ENCODE measurements at places on chromosomes 7 and 10.
A peak's percentile ranks its signal among the peaks of the same experiment; 100 is the strongest.

DNA sequence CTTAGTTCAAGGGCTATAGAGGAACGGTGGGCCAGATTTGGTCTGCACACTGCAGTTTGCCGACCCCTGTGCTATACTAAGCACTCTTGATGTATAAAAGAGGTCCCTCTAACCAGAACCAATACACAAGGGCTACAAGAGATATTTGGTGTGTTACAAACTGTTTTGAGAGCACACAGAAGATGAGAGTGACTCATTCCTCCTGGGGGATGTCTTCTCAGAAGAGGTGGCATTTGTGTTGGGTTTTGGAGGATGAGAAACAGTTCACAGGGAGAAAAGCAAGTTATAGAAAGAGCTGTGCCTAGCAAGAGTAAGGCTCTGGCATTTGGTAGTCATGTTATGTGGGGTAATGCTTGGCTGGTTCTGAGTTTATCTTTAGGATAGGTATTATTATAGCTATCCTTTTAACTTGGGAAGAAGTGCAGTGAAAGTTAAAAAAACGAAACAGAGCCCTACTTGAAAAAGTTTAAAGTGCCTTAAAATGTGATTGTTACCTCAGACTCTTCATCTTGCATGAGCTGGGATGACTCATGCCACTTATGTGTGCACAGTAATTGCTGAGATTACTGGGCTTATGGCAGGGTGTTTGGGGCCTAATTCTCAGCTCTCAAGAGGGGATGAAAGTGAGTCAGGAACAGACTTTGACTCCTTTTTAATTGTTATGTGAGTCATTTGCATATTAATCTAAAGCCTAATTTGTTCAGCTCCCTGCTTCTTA lies 160.4 kb downstream of the KIF20B start:
- DNase-seq, result peak; percentile 26

DNA sequence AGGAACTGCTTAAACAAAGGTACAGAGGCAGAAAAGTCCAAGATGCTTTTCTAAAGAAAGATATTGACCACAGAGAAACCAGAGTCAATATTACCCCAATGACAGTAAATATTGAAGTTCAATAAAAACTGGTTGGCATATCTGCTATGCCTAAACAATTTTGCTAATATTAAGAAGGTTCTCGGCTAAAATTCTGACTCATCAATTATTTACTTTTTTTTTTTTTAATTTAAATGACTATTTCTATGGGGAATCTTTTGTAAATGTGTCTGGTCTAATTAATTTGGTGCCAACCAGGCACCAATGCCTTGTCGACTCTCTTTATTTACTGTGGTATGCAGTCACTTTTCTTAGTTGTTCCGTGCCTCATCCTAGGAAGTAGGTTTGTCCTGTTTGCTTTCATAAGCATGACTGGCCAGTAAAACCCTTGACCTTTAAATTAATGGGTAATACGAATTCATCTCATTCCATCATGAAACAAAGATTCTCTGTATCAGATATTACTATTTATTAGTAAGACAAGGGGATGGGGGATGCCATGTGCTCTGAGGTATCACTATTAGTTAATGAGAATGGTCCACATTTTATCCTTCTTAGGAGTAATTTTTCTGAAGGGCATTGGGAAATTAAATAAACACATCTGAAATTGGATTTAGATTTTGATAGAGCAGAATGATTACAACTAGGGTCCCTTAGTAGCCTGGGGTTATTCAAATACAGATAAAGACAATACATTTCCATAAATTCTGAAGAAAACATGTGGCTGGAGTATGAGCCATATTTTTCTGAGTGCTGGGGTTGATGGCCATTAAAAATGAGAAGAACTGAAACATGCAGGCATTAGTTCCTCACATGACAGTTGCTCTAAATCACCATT lies 154.4 kb downstream of the VTI1A start:
- DNase-seq, result no peak

DNA sequence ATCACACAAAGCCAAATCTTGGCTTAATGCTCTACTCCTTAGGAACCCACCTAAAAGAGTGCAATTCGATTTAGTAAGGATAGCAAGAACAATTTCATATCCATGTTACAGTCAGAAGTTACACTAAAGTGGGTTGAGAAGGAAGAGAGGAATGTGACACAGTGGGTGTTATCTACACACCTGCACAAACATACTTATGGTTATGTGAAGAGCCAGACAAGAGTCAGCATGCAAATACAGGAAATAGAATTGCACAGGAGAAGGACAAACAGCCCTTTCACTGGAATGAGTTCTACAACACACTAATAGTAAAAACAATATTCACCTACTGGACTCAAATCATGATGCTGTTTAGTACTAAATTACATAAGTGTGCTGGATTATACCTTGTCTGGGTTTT lies 262.8 kb downstream of the DGKB start:
- peak; percentile 36 for DNase-seq

GRCh38 chr10:94035982-94036765 lies 42.4 kb downstream of the PLCE1 start:
- DNase-seq, result no peak

GRCh38 chr7:69105092-69105491 lies 493.2 kb upstream of the AUTS2 start:
- no peak for DNase-seq

DNA sequence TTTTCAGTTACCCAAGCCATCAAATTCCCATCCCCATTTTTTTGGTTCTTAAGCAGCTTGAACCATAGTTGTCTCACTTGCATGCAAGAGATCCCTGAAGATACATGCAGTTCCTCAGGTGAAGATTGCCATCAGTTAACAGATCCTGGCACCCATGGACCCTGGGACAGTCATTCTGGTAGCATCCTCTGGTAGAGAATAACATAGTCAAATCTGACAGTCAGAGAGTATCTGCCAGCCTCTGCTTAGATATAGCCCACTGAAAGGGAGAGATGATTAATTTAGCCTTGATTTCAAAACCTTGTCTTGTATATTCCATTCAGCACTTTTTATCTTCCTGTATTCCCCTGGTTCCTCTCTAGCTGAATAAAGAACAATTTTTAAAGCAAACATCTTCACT lies 280.4 kb downstream of the KCNMA1 start:
- no peak for DNase-seq

DNA sequence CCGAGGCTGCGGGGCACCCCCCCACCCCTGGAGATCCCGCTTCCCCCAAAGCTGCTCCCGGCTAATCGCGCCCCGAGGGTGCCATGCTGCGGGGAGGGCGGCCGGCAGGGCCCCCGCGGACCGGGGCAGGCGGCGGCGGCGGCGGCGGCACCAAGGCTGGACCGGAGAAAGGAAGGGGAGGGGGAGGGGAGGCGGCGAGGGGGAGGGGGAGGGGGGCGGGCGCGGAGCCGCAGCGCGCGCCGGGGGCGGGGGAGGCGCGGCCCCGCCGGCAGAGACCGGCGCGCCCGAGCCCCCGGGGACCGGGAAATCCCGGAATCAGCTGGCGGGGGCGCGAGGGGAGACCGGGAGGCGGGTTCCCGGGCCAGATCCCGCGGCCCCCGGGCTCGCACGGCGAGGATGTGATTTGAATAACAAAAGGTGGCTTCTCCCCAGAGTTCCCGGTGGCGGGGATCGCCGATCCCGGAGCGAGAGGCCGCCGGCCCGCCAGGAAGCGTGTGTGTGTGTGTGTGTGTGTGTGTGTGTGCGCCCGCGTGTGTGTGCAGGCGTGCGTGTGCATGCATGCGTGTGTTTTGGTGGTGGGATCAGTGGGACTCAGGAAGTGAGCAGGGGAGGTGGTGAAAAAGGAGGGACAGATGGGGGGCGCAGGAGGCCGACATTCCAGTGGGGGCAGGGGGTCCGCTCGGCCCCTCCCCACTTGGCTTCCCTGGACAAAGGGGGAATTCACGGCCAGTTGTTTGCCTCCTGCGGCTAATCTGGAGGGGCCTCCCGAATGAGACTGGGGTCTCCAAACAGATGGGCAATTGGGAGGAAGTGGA lies 99.5 kb downstream of the HIP1 start:
- DNase-seq, result peak; percentile 47

GRCh38 chr7:152867502-152867874 lies 107.9 kb downstream of the ACTR3B start:
- no peak for DNase-seq

DNA sequence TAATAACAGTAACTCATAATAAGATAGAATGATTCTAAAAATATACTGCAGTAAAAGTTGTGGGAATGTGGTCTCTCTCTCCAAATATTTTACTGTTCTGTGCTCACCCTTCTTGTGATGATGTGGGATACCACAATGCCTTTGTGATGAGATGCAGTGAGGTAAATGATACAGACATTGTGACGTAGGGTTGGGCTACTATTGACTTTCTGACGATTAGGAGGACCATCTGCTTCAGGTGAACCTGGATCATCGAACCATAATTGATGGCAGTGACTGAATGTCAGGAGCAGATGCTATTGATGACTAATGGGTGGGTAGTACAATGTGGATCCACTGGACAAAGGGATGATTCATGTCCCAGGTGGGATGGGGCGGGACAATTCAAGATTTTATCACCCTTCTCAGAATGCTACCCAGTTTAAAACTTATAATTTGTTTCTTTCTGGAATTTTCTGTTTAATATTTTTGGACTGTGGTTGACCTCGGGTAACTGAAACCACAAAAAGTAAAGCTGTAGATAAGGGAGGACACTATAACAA lies 73.9 kb upstream of the ARMC3 start:
- DNase-seq, result no peak

- no peak for DNase-seq
Measured at GRCh38 chr10:75079436-75080083, 31.9 kb upstream of the SAMD8 start.

- no peak for DNase-seq
Measured at GRCh38 chr7:149570784-149571183, 73.2 kb upstream of the ZNF746 start.

DNA sequence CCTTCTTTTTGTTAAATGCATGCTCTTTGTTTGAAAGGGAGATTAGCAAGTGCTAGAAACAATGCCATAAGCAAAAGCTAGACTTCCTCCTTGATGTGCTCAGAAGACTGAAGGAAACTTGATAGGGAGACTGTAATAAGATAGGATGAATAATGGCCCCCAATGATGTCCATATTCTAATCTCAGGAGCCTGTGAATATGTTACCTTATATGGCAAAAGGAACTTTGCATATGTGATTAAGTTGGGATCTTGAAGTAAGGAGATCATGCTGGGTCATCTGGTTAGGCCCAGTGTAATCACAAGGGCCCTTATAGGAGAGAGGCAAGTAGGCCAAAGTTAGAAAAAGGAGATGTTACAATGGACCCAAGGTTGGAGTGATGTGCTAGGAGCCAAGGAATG lies 13.6 kb upstream of the LIPM start:
- no peak for DNase-seq

All from NCI-H345 (cell line).